ENCODE measurements at places on chromosomes 6 and 20. TPM values are rescaled to one million over a fixed set of nuclear protein-coding genes. Genes with fewer than 3 reads are reported as not detected.

The SDCBP2 gene
- 1.7 TPM for total RNA-seq

The MARCKS gene
- total RNA-seq = 169 TPM

The CRYBG1 gene
- 6.1 TPM for total RNA-seq

The CAPN11 gene
- not detected for total RNA-seq

The PGC gene
- not detected for total RNA-seq

The LRP11 gene
- total RNA-seq = 78.3 TPM

The SPATS1 gene
- not detected for total RNA-seq

The NFATC2 gene
- 1.1 TPM for total RNA-seq

The NOX3 gene
- not detected for total RNA-seq

The FNDC11 gene
- total RNA-seq = 0.26 TPM

The PAK5 gene
- total RNA-seq = not detected

The PKHD1 gene
- total RNA-seq = not detected

The SLC2A10 gene
- 38.8 TPM for total RNA-seq

The SIRPD gene
- total RNA-seq = not detected

The FAM83B gene
- total RNA-seq = under 0.01 TPM

The ZBP1 gene
- total RNA-seq = not detected

The ULBP3 gene
- total RNA-seq = 21.7 TPM

The CD164 gene
- total RNA-seq = 305 TPM
